Stimulated activated naive CD4-positive, alpha-beta T cell (primary cell): ENCODE measurements at places on chromosomes 5 and 9.

DNA sequence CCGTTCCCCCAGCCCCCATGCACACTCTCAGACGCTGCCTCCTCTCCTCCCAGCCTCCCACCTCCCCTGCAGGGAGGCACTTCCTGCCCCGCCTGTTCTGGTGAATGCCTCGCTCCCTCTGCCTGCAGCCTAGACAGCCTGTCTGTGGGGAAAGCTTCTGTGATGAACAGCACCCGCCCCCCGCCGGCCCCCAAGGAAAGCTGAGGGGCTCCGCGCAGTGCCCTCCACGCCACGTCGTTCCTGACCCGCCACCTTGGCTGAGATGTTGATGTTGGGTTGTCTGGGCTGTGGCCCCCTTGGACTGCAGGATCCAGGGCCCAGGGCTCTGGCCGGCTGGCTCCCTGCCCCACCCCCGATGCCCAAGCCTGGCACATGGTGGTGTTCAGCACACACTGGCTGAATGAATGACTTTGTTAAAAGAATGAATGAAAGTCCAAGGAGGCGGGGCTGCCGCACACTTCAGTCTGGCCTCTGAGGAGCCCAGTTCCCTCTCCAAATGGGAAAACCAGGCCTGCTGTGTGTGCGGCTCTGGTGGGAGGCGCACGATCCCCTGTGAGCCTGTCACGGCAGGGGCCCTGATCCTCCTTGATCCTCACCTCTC, 2.1 kb upstream of the MYMK start:
- no peak for DNase-seq

DNA sequence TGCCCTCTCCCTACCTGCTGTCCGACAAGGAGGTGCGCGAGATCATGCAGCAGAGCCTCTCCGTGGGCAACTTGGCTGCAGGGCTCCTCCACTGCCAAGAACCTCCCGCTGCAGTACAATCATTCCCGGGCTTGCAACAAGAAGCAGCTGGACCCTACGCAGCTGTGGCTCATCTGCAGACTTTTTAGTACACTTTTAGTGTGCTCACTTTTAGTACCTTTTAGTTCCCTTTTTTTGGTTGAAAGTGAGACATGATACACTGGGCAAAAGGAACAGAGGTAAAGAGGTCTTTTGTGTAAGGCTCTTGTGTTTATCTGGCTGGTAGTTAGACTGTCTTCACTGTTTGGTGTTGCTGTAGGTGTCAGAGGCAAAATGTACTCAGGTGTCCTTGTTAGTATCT, 58.1 kb upstream of the SPTLC1 start:
- no peak for DNase-seq

- no peak for DNase-seq
These were observed 75.0 kb downstream of the LIX1 start for GRCh38 chr5:97067296-97067850.

DNA sequence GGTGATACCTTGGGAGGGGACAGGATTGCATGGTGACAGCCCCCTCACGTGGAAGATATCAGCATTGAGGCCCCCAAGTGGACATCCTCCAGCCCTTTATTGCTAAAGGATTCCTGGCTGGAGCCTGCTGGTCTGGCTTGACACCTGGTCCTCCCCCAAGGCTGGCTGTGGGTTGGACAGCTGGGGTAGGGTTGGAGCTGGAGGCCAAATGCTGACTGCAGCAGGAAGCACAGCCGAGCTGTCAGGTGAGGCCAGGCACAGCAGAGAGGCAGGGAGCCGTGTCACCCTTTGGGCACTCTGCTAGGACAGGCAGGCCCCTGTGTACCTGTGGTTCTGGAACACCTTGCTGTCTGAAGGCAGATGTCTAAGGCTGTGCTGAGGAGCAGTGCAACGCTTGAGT, 2.2 kb downstream of the CACFD1 start:
- no peak for DNase-seq

- no peak for DNase-seq
These were observed 33.5 kb downstream of the FAF2 start for GRCh38 chr5:176481711-176482110.

DNA sequence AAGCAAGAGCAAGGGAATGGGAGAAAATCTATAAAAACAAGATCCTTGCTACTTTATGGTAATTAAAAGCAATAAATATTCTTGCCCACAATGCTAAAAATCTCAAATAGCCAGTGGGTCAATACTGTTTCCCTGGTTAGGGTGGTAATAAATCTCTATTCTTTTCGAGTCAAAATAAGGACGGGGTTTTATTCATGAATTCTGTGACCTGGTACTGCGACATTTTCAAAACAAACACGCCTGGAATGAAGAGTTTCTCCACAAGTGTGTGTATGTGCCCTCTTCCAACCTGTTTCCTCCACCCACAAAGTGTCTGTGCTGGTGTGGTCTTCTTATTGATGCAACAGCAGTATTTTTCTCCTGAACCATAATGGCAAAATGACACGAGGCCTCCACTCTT, 358.8 kb upstream of the BRINP1 start:
- DNase-seq: no peak

DNA sequence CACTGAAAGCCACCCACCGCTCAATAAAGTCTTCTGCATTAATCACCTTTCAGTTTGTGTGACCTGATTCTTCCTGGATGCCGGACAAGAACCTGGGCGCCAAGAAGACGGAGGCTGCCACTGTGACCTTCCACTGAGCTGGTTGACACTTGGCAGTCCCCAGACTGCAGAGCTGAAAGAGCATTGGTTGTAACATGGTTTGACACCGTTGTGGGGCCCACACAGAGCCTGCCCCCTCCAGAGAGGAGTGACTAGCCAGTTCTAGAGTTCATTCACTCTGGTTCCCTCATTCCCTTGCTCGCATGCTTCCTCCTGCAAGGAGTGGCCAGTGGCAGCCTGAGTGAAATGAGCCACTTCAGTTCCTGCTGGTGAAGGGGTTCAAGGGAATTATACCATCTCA, 86.2 kb upstream of the ANXA1 start:
- DNase-seq: no peak

DNA sequence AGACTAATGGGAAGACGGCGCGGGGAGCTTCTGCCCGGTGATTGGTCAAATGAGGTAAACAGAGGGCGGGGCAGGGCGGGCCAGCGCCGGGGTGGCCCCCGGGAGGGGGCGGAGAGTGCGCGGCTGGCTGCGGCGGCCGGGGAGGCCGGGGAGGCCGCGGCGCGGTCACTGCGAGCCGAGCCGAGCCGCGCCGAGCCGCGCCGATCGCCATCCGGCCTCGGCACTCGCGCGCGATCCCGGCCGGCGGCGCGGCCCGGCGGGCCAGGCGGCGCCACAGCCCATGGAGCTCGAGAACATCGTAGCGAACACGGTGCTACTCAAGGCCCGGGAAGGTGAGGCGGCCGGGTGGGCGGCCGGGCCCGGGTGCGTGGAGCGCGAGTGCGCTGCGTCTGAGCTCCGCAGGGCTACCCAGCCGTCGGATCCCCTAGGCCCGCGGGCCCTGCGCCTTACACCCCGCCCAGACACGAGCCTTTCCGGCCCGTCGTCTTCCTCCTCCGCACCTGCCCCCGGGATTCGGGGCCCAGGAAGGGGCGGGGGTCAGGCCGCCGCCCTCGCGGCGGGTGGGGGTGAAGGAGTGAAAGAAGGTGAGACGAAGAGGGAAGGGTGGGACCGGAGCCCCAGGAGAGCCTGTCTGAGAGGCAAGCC, at the start of gene GRK6:
TSS of gene GRK6 (plus strand) at position 111 of the 645 bp plus-strand sequence. CDS start at position 281, 170 bp downstream.
- DNase-seq: peak; percentile 77

DNA sequence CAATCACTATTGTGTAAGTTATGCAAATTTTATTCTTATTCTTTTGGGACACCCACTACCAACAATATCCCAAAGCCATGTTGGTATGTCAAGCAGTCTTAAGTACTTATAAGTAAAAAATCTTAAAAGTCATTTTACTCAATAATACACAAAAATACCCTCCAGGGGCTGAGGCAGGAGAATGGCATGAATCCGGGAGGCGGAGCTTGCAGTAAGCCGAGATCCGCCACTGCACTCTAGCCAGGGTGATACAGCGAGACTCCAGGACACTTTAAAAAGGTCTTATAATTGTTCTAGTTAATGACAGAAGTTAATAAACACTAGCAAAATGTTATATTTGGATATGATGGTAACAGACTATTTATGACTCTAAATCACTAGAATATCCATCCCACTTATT, 16.8 kb downstream of the CLINT1 start:
- no peak for DNase-seq

GRCh38 chr5:172486451-172486850, 32.1 kb upstream of the SH3PXD2B start:
- DNase-seq: no peak

DNA sequence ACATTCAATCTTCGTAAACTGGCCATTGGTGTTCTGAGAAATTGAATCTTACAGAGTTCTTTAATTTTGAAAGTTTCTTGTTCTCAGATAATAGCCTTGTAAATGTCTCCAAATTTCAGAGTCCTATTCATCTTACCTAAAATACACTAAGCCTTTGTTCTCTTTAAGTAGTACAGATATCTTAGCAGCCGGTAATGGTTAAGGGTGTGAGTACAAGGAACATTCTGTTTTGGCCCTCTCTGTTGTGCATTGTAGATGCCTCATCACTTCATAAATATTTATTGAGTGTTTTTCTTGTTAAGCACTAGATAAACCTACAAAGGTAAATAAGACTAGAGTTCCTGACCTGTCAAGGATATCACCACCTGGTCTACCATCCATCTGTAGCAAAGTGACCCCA, 35.2 kb downstream of the ZCCHC7 start:
- no peak for DNase-seq
